Fibroblast of lung (primary cell): ENCODE measurements at places on chromosomes 11 and 22. TPM values are rescaled to one million over a fixed set of nuclear protein-coding genes. Genes with fewer than 3 reads are reported as not detected.

The LRRC4C gene
- polyA plus RNA-seq, result 0.02 and 0.07 TPM in 2 replicates

The MAPK8IP1 gene
- 3.8 and 5.7 TPM in 2 replicates for polyA plus RNA-seq

The CCDC87 gene
- 0.11 and 0.15 TPM in 2 replicates for polyA plus RNA-seq

The IFITM1 gene
- 54.9 and 93.0 TPM in 2 replicates for polyA plus RNA-seq

The ROM1 gene
- polyA plus RNA-seq, result 1.7 and 3.0 TPM in 2 replicates

The SCN3B gene
- 0.03 TPM in 2 replicates for polyA plus RNA-seq

The HBG1 gene
- polyA plus RNA-seq, result 0.41 and 0.46 TPM in 2 replicates

The CASP5 gene
- polyA plus RNA-seq, result not detected in 2 replicates

The MS4A3 gene
- polyA plus RNA-seq, result not detected in 2 replicates

The OR56A1 gene
- polyA plus RNA-seq, result not detected in 2 replicates

The KRTAP5-9 gene
- polyA plus RNA-seq, result not detected in 2 replicates

The CEP126 gene
- polyA plus RNA-seq, result 2.5 and 4.7 TPM in 2 replicates
